Stimulated activated CD4-positive, alpha-beta T cell treated with anti-CD3 and anti-CD28 coated beads, Interleukin-1b, Interleukin-23, amount 100 ng/mL, for 1 hour (primary cell): ENCODE measurements at places on chromosomes 11 and 22.

GRCh38 chr22:44389926-44390612, 77.3 kb upstream of the SHISAL1 start:
- no peak for DNase-seq

DNA sequence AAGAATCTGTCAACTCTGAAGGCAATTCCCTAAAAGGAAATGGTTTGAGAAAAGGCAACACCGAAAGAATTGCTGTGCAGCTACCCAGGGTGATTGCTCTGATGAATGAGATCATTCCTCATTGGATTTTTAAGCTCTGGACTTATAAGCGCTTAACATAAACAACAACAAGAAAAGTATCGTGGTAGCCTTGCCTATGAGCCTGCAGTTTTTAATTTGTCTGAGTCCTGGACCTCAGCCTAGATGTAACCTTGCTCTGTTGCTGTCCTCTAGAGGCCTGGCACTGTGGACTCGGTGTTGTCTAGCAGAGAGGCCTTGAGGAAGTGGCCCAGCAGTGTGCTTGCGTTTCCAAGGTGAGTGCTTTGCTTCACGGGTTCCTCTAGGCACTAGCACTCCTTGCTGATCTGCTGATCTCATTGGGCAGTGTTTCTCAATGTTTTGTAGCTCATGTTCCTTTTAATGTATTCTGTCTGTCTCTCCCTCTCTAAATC, 20.4 kb downstream of the CCDC81 start:
- no peak for DNase-seq

- no peak for DNase-seq
Measured at GRCh38 chr11:66907751-66908630, 50.2 kb downstream of the PC start.

DNA sequence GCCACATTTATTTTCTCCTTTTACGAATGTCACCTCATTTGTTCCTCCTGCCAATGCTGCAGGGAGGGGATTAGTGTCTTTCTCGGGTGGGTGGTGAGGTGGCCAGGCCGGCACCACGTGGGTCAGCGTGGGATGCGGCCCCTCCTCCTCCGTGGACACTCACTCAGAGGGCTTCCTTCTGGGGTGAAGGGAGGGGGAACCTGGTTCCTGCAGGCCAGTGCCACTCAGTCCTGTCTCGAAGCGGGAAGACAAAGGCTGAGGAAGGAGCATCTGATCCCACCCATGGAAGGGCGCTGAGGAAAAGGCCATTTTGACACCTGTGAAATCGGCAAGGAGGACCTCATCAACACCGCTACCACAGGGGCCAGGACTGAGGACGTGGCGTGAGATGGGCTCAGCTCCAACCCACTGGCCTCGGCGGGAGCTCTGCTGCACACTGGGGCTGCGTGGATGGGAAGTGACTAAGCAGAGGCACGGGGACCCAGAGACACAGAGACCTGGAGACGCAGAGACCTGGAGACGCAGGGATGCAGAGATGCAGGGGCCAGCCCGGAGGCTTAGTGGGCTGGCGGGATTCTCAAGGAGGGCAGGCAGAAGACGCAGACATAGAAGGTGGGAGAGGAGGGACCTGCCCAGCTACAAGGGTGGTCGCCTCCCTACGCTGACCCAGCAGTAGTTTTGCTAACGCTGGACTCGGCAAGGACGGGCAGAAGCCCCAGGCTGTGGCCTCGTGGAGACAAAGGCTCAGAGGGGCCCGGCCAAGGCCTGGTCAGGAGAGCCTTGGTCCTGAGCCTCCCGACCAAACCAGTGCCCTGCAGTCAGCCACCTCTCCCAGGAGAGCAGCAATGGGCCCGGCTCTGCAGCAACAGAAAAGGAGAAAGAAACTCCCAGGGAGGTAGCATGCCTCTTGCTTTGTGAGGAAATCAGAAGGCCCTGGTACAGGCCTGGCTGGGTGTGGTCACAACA, 1071.2 kb downstream of the BRD1 start:
- DNase-seq = no peak

GRCh38 chr11:69088676-69089146, 40.0 kb downstream of the TPCN2 start:
- no peak for DNase-seq

GRCh38 chr22:33274214-33275072, 216.3 kb upstream of the SYN3 start:
- no peak for DNase-seq

DNA sequence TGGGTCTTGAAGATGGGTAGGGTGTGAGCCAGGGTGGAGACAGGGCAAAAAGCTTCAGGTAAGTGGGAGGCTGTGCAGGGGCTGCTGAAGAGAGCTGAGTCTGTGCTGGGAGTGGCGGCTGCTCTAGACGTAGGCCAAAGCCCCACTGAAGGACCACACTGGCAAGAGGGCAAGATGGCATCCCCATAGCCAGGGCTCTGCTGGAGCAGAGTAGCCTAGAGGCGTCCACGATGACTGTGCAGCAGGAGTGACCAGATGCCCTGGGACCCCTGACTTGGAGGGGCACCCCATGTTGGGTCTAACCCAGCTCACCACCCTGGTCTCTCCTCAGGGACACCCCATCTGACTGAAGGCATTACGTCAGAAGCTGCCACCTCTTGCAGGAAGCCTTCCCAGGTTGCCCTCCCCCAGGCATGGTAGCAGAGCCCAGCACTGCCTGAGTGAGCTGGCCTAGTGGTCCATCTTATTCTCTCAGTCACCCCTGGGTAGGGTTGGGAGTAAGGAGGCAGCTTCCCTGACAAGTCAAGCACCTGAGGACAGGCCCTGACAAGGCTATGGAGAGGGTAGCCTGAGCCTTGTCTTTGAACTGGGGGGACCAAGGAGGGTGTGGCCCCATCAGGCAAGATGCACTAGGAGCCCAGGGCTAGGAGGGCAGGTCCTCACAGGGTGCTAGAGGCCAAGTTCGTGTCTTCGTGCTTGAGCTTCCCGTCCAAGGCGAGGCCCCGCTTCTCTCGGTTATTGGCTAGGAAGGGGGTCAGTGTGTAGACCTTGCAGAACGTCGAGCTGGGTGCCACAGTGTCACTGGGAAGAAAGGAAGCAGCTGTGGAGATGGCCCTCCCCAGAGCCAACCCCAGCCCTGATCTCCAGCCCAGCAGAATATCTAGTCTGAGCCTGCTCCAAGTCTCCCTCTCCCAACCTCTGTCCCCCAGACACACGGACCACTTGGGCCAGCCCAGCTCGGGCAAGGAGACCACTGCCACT, 33.1 kb downstream of the TPBGL start:
- no peak for DNase-seq

DNA sequence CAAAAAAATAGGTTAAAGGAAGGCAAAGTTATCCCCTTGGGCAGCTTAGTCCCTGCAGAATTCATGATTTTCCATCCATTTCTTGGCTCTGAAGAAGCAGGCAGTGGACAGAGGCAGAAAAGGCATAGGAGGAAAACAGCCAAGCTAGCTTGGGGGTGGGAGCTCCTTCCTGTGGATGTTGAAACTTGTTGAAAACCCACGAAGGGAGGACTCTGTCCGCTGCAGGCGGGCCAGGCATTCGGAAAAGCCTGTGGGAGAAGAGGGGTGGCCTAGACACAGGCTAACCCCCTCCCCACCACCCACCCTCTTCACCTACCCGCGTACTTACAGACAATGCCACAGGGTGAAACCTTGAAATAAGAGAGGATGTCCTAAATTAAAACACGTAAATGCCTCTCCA, 72.1 kb downstream of the C22orf31 start:
- DNase-seq = no peak

DNA sequence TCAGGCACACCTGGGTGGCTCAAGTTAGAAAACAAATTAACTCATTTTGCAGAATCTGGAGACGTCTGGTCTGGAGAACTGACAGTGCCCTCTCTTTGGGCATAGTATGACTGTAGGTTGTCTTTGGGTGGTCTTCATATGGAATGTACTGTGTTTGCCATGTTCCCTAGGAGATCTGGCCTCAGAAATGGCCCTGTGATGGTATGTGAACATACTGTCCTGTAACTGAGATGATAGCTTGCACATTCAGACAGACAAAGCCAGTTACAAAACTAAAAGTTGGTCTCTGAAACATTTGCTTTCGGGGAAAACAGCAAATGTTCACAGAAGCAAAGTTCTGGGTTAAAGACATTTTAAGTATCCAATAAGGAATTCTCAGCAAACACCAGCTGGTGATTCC, 29.7 kb downstream of the CD44 start:
- DNase-seq = no peak

- DNase-seq = no peak
Measured at GRCh38 chr11:73315293-73316020, 7.4 kb downstream of the ARHGEF17 start.

DNA sequence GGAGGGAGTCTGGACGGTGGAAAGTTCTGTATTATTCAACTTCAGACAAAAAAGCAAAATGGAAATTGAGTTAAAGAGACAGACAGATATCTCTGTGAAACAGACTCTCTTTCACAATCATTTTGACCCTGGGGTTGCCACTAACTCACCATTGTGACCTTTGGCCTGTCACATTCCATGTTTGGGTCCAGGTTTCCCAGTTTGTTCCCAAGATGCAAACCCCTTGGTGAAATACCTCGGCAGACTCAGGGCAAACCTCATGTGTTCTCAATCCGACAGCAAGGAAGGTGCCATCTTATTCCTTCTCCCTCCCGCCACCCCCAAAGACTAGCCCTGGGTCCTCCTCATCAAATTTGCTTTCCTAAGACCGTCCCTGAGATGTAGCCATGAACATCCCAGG, 41.8 kb downstream of the GALNT18 start:
- DNase-seq = no peak

DNA sequence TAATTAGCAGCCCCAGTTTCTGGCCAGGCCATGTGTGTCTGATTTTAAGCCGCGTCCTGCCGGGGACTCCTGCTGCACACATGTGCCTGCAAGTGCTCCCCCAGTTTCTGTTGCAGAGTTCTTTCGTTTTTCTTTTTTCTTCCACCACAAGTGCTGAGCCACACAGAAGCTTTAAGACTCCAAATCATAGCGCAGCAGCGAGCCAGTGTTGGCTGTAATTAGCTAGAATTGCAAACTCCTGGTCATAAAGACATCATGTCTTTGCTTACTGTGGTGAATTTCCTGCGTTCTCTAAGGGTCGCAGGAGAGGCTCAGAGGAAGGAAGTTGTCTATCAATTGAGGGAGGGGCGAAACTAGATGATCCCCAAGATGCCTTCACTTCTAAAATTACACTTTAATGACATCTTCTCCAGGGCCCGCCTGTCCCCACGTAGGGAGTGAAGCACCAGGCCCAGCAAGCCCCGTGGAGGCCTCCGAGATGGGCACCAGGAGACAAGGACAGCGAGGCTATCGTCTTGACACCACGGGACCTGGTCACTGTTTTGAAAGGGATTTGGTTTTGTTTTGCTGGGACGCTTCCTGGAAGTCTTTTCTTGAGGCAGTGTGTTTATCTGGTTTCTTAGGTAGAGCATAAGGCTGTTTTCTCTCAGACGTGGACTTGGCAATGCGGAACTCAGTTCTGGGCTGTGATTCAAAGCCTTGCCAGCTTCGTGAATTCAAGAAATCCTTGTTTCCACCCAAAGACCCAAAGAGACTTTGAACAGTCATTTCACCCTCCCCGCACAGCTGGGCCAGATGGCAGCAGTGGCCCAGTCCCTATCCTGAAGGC, 71.8 kb downstream of the UBASH3B start:
- no peak for DNase-seq

GRCh38 chr11:73389134-73389525, 12.9 kb downstream of the RELT start:
- DNase-seq = no peak

GRCh38 chr11:16831316-16832192, 93.1 kb downstream of the C11orf58 start:
- DNase-seq = no peak

GRCh38 chr11:18853086-18853720, 61.6 kb upstream of the PTPN5 start:
- DNase-seq = no peak

DNA sequence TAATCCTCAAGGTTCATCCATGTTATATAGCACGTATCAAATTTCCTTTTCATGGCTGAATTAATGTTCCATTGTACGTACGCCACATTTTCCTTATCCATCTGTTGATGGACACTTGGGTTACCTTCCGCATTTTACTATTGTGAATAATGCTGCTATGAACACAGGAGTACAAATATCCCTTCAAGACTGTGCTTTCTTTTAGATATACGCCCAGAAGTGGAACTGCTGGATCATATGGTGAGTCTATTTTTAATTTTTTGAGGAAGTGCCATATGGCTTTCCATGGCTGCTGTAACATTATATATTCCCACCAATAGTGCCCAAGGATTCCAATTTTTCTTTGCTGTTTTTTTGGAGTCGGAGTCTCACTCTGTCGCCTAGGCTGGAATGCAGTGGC, 6.0 kb downstream of the MRPL40 start:
- DNase-seq = no peak

GRCh38 chr11:45031912-45032519, 81.3 kb upstream of the TP53I11 start:
- no peak for DNase-seq

GRCh38 chr11:36743039-36743438, 145.0 kb upstream of the RAG2 start:
- no peak for DNase-seq

- no peak for DNase-seq
Measured at GRCh38 chr11:66625041-66625751, 8.8 kb downstream of the RBM14 start.

GRCh38 chr11:117229411-117229810, 2.5 kb downstream of the PCSK7 start:
- DNase-seq = no peak

- DNase-seq = no peak
Measured at GRCh38 chr11:20089367-20089766, 70.9 kb downstream of the DBX1 start.

DNA sequence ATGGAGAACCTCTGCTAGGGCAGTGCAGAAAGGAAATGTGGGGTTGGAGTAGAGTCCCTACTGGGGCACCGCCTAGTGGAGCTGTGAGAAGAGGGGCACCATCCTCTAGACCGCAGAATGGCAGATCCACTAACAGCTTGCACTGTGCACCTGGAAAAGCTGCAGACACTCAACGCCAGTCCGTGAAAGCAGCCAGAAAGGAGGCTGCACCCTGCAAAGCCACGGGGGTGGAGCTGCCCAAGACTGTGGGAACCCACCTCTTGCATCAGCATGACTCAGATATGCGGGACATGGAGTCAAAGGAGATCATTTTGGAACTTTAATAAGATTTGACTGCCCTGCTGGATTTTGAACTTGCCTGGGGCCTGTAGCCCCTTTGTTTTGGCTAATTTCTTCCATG, 8.7 kb downstream of the TSKU start:
- DNase-seq = no peak

GRCh38 chr11:80650966-80651365, 1210.1 kb upstream of the TENM4 start:
- DNase-seq = no peak

- DNase-seq = no peak
Measured at GRCh38 chr11:24886880-24887619, 390.2 kb downstream of the LUZP2 start.

- no peak for DNase-seq
Measured at GRCh38 chr11:70467201-70468085, 69.1 kb downstream of the CTTN start.

DNA sequence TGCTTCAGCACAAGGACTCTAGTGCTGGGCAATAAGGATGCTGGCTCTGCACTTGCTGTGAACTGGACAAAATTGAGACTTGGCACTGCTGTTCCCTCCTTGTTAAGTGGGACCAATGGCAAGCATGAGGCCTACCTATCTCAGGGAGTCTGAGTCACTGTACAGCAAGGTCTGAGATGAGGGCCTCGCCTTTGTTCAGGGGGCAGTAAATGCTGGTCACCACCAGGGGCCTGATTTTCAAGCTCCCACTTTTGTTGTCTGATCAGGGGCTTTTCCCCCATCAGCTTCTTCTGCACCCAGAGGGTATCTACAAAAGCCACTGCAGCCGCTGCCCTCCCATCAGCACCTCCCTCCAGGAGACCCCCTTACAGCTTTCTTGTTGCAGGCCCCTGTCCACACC, 22.8 kb downstream of the DHCR7 start:
- DNase-seq = no peak
